Activated CD4-positive, alpha-beta T cell treated with anti-CD3 and anti-CD28 coated beads, Interleukin-2, amount 10 ng/mL, durations not matched to agents 7 days and 5 days (primary cell): ENCODE measurements at places on chromosomes 5 and 9.

- no peak for DNase-seq
- H3K4me1 ChIP-seq: peaks cover 5% of the 10 kb centered on the region
- no peaks in the 10 kb centered on the region for H3K36me3 ChIP-seq
- no peak overlapping the region for H3K4me3 ChIP-seq
Observed at GRCh38 chr9:108386032-108386431, 469.8 kb downstream of the ACTL7B start.

DNA sequence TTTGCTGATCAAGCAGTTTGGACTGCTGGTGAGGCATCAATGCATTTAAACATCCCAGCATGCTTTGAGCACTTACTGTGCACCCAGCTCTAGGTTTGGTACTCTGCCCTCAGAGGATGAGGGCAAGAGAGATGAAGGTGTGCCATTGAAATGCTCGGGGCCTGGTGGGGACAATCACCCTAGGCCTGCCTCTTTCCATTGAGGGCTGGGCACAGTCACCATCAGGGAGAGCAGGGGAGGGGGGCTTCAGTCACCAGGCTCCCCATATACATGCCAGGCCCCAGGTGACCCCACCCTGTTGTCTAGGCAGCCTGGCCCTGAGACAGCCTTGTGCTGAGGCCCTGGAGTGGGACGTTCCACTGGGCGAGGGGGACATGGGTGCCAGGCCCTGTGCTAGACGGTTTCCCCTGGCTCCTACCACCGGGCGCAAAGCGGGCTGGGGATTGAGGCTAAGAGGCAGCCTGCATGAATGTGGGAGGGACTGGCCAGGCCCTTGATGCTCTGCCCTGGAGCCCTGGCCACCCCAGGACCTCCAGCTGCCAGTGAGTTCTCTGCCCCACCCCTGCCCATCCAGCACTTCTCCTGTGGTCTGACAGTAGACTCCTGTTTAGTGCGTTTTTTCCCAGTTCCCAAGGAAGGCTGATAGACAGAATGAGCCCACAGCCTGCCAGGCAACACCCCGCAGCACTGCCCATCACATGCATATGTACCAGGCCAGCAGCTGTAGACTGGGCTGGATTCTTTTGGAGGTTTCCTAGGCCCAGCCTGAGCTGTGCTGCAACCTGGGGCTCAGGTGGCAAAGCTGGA is 18.9 kb downstream of the TCF7 start:
- H3K4me1 ChIP-seq: peaks cover 99% of the 10 kb centered on the region
- no peak for DNase-seq
- peak overlapping the region; percentile 79 for H3K4me3 ChIP-seq
- H3K36me3 ChIP-seq: peaks cover 86% of the 10 kb centered on the region
- peak overlapping the region; percentile 94 for H3K27ac ChIP-seq

GRCh38 chr5:14995229-14995628 is 123.7 kb upstream of the ANKH start:
- no peak overlapping the region for H3K4me3 ChIP-seq
- peaks cover 9% of the 10 kb centered on the region for H3K27me3 ChIP-seq
- H3K27ac ChIP-seq: no peak overlapping the region
- DNase-seq: no peak

- H3K27me3 ChIP-seq: peaks cover 14% of the 10 kb centered on the region
- no peaks in the 10 kb centered on the region for H3K36me3 ChIP-seq
- no peak overlapping the region for H3K4me3 ChIP-seq
- H3K4me1 ChIP-seq: no peaks in the 10 kb centered on the region
Observed at GRCh38 chr5:170469414-170469813, 34.4 kb upstream of the KCNIP1 start.

- no peaks in the 10 kb centered on the region for H3K27me3 ChIP-seq
- H3K27ac ChIP-seq: no peak overlapping the region
- DNase-seq: no peak
- H3K36me3 ChIP-seq: no peaks in the 10 kb centered on the region
- no peak overlapping the region for H3K4me3 ChIP-seq
- peaks cover 16% of the 10 kb centered on the region for H3K4me1 ChIP-seq
Observed at GRCh38 chr9:133511607-133512006, 13.2 kb downstream of the MYMK start.

DNA sequence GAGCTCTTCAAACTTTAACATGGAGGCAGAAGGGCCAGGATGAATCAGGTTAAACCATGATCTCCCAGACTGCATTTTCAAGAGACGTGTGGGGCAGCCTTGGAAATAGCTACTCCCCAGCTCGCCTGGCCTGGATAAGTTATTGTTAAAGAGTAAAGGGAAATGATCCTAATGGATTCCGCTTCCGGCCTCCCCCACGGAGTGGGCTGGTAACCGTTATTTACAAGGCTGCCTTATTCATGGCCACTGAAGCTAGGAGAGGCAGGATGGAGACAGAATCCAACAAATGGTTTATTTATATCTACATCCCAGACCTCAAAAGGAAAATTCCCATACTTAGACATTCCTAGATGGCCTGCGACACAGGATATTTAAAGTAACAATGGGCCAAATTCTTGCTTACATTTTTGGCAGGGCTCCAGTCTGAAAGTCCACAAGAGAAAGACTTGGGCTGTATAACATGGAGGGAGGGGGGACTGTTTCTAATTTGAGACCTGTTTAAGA is 27.9 kb downstream of the SPRY4 start:
- DNase-seq: no peak
- H3K36me3 ChIP-seq: no peaks in the 10 kb centered on the region
- H3K4me1 ChIP-seq: peaks cover 10% of the 10 kb centered on the region
- no peak overlapping the region for H3K27ac ChIP-seq
- H3K4me3 ChIP-seq: no peak overlapping the region
- peaks cover 5% of the 10 kb centered on the region for H3K27me3 ChIP-seq

DNA sequence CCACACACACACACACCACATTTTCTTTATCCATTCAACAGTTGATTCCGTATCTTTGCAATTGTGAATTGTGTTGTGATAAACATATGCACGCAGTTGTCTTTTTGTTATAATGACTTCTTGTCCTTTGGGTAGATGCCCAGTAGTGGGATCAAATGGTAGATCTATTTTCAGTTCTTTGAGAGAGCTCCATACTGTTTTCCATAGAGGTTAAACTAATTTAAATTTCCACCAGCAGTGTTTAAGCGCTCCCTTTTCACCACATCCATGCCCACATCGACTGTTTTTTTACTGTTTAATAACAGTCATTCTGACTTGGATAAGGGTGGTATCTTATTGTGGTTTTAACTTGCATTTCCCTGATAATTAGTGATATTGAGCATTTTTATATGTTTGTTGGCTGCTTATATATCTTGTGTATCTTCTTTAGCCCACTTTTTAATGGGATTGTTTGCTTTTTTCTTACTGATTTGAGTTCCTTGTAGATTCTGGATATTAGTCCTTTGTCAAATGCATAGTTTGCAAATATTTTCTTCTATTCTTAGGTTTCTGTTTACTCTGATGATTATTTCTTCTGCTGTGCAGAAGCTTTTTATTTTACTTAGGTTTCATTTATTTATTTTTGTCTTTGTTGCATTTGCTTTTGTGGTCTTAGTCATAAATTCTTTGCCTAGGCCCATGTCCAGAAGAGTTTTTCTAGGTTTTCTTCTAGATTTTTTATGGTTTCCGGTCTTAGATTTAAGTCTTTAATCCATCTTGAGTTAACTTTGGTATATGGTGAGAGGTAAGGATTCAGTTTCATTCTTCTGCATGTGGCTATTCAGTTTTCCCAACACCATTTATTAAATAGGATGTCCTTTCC is 82.4 kb downstream of the SH3RF2 start:
- H3K27me3 ChIP-seq: peaks cover 13% of the 10 kb centered on the region
- no peaks in the 10 kb centered on the region for H3K36me3 ChIP-seq
- no peak for DNase-seq
- H3K4me3 ChIP-seq: no peak overlapping the region
- peaks cover 12% of the 10 kb centered on the region for H3K4me1 ChIP-seq

- no peaks in the 10 kb centered on the region for H3K36me3 ChIP-seq
- H3K27ac ChIP-seq: no peak overlapping the region
- no peaks in the 10 kb centered on the region for H3K27me3 ChIP-seq
- DNase-seq: no peak
- H3K4me3 ChIP-seq: no peak overlapping the region
Observed at GRCh38 chr5:158725297-158725851, 374.3 kb downstream of the EBF1 start.

- peaks cover 25% of the 10 kb centered on the region for H3K4me1 ChIP-seq
- peaks cover 14% of the 10 kb centered on the region for H3K36me3 ChIP-seq
- no peak overlapping the region for H3K27ac ChIP-seq
- H3K4me3 ChIP-seq: peak overlapping the region; percentile 65
Observed at GRCh38 chr5:113489299-113489698, 1.0 kb upstream of the MCC start.

GRCh38 chr9:85528607-85529006 is 213.1 kb downstream of the AGTPBP1 start:
- peaks cover 3% of the 10 kb centered on the region for H3K4me1 ChIP-seq
- H3K27me3 ChIP-seq: peaks cover 18% of the 10 kb centered on the region
- DNase-seq: no peak

DNA sequence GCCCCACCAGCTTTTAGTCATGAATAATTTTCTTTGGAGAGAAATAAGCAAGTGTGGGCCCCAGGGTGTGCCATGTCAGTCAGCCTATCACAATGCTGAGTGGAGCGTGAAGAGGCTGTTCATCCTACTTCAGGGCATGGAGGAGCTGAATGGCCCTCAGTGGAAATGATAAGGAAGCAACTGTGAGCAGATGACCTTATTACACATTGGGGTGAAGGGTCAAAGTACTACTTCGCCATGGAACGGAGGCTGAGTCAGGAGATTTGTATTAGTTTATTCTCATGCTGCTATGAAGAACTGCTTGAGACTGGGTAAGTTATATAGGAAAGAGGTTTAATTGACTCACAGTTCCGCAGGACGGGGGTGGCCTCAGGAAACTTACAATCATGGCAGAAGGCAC is 231.0 kb upstream of the ADAMTS16 start:
- H3K4me3 ChIP-seq: no peak overlapping the region
- H3K27me3 ChIP-seq: no peaks in the 10 kb centered on the region
- no peaks in the 10 kb centered on the region for H3K36me3 ChIP-seq
- H3K27ac ChIP-seq: no peak overlapping the region
- no peak for DNase-seq
- no peaks in the 10 kb centered on the region for H3K4me1 ChIP-seq
